ENCODE measurements at places on chromosomes 16 and 17.
A peak's percentile ranks its signal among the peaks of the same experiment; 100 is the strongest.

GRCh38 chr17:8995711-8996110, 25.6 kb upstream of the NTN1 start:
- no peak for DNase-seq

- no peak for DNase-seq
Measured at GRCh38 chr17:50607522-50608175, 27.0 kb upstream of the ABCC3 start.

GRCh38 chr16:19830902-19831560, 53.6 kb downstream of the GPRC5B start:
- peak; percentile 57 for DNase-seq

- DNase-seq, result no peak
Measured at GRCh38 chr17:79904865-79905264, 65.6 kb upstream of the CBX4 start.
